ENCODE measurements at places on chromosomes 12 and 14. TPM values are rescaled to one million over a fixed set of nuclear protein-coding genes. Genes with fewer than 3 reads are reported as not detected.

LRRC10 gene
- not detected for total RNA-seq

C12orf50 gene
- total RNA-seq: 0.66 TPM

GRCh38 chr12:123089631-123090353 lies 61.1 kb downstream of the PITPNM2 start:
- peaks cover 30% of the 10 kb centered on the region for H3K4me1 ChIP-seq
- no peaks in the 10 kb centered on the region for H3K27me3 ChIP-seq
- no peak overlapping the region for H3K27ac ChIP-seq
- DNase-seq: no peak

GRCh38 chr12:30063435-30063945 lies 279.7 kb upstream of the TMTC1 start:
- no peak overlapping the region for H3K27ac ChIP-seq
- H3K4me1 ChIP-seq: no peaks in the 10 kb centered on the region
- no peak overlapping the region for H3K4me3 ChIP-seq
- H3K36me3 ChIP-seq: no peaks in the 10 kb centered on the region

- no peak overlapping the region for H3K4me3 ChIP-seq
- H3K4me1 ChIP-seq: no peaks in the 10 kb centered on the region
- H3K27ac ChIP-seq: no peak overlapping the region
- no peaks in the 10 kb centered on the region for H3K36me3 ChIP-seq
- DNase-seq: no peak
- H3K27me3 ChIP-seq: no peaks in the 10 kb centered on the region
Observed at GRCh38 chr14:55822906-55823305, 242.9 kb downstream of the KTN1 start.

Measured in tibial nerve (tissue), 4 donors.